ENCODE measurements at places on chromosomes 6 and 20.
A peak's percentile ranks its signal among the peaks of the same experiment; 100 is the strongest.

GRCh38 chr6:56490993-56491392, 151.7 kb downstream of the DST start:
- DNase-seq: no peak

DNA sequence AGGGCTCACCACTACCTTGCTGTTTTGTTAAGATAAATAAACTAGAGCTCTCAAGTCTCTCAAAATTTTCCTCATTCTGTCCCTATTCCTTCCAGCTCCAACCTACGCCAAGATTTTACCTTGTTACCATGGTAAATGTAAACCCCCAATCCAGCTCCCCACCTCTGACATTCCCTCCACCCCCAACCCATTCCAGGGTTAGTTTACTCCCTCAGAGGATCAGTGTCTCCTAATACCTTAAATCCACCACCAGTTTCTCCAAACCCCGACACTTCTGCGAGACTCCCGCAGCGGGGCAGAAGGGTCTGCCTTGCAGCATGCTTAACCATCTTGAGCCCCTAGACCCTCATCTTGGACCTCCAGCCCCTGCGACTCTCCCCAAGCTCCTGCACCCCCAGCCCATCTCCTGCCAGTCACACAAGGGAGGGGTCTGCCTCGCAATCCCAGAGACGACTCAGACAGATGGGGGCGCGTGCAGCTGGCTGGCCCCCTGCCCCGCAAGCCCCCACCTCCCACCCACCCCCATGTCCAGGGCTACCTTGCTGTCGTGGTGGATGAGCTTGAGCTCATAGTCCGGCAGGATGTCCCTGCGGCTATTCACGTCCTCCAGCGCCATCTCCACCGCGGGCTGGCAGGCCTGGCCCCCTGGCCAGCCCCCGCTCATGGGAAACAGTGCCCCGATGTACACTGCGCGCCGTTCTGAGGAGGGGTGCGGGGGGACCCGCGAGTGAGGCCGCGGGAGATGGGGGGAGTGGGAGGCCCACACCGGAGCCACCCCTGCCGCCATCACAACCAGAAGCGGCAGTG, 5.8 kb downstream of the GABBR1 start:
- DNase-seq: no peak

DNA sequence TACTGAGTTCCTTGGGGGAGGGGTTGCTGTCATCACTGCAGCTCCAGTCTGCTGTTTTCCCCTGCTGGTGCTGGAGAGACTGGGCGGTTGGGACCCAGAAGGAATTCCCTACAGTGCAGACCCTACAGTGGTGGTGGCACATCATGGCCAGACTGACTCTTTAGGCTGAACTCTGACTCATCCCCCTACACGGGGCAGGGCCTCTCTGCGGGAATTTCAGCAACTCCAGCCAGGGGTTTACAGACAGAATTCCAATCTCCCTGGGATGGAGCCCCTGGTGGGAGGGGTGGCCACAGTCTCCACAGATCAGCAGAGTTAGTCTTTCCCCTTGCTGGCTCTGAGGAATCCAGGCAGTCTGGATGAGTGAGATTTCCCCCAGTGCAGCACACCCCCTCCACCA, 46.9 kb upstream of the MAPK13 start:
- no peak for DNase-seq

DNA sequence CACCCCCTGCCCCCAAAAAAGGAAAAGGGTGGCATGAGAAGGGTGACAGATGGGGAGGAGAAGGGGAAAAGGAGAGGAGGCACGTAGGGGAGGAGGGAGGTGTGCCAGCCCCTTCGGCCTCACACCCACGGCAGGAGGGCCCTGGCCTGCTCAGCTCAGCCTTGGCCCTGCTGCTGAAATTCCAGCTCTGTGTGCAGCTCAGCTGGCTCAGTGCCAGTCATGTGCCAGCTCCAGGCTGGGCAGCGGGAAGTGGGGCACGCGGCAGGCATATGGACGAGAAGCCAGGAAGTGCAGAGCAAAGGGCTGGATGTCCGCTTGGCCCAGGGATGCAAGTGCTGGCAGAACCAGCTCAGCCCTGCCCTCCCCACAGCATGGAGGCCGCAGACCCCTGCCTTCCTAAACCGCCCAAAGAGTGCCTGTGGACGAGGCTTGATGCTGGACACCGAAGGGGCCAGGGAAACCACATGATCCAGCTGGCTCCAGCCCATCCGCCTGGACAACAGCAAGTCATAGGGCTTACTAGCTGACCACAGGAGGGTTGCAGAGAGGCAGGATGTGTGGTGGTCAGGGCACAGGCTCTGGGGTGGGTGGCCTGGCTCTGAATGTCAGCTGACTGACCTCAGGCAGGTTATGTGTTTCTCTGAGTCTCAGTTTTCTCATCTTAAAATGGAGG, 60.2 kb downstream of the NOL4L start:
- peak; percentile 29 for DNase-seq

- DNase-seq: no peak
Measured at GRCh38 chr6:14965424-14966075, 280.3 kb upstream of the JARID2 start.

GRCh38 chr6:15252195-15252594, 6.3 kb downstream of the JARID2 start:
- DNase-seq: no peak

GRCh38 chr6:50089911-50090310, 40.2 kb upstream of the DEFB112 start:
- DNase-seq: no peak

- DNase-seq: no peak
Measured at GRCh38 chr6:54987633-54988290, 141.2 kb downstream of the FAM83B start.

GRCh38 chr20:5234158-5234557, 82.6 kb downstream of the PROKR2 start:
- no peak for DNase-seq

DNA sequence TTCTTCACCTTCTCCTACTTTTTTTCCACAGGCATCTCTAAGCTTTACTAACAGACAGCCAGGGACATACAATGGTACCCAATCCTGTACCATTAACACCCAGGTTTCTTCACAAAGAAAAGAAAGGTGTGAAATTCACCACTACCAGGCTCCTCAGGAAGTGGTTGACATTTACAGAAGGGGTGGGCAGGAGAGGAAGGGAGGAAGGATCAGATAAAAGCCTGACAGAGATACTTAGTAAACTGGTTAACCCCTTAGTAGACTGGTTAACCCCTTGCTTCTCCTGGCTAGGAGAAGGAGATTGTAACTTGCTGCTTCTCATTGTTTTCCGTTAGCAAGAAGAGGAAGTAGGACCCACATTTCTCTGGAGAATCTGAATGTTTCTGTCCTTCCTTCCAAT, 7.2 kb downstream of the SAMD3 start:
- no peak for DNase-seq

GRCh38 chr6:97460394-97461080, 177.5 kb upstream of the MMS22L start:
- DNase-seq: no peak

Data from glutamatergic neuron (in vitro differentiated cells).